ENCODE measurements at places on chromosomes 7 and 10.
A peak's percentile ranks its signal among the peaks of the same experiment; 100 is the strongest.

DNA sequence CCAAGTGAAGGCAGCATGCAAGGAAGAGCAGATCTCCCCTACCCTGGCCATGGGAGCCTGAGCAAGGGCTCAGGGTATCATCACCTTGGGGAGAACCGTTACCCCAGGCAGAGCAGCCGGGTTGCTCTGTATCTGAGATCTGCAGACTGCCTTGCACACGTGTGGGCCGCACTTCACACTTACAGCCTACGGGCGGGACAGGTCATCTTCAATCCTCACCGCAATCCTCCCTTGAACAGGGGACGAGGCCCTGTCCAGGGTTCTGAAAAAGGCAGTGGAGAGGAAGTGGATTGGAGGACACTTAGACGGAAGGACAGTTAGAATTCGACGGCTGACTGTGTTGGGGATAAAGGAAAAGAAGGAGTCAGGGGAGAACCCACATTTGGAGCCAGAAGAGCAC, 51.4 kb downstream of the NPS start:
- DNase-seq, result no peak

DNA sequence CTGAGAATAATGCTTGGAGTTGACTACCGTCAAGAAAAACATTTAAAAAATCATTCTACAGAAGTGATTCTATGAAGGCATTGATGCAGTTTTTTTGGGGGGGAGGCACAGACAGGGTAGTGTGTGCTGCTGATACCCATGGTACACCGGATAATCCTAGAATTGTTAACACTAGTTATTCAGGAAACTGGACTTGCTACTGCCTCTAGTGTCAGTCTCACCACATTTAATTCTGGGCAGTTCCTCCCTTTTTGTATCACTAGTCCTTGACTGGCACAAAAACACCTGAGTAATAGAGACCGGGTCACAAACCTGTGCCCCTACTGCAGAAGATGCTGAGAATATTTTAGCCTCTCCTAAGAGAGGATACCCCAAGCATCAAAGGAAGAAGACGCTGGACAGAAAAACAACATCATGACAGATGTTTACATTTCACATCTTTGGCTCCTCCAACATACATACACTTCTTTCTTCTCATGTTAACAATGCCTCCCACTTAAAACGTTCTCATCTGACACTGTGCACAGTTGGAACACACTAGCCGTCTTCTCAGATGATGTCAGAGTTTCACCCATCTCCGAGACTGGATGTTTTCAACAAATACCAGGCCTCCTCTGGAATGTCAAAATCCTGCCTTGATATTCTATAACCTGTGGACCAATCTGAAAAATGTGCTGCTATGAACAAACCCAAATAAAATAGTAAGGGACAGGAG, 13.1 kb upstream of the TCAF1 start:
- no peak for DNase-seq

- DNase-seq, result no peak
Measured at GRCh38 chr10:78081292-78081691, 47.6 kb downstream of the RPS24 start.

DNA sequence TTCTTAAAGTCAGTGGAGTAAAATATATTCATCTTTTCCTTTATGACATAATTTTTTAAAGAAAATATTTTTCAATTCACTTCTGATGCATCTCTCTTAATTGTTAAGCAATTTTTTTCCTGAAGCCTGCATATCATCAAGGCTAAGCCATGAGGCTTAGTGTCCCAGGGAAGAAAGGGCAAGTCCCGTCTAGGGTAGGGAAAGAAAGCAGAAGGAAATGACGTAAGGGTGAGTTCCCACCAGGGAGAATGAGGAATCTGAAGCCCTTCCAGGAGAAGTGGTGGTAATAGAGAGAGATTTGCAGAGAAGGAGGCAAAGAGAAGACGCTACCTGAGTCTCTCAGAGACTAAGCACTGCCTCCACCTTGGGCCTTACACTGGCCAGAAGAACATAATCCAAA, 96.8 kb upstream of the NFE2L3 start:
- DNase-seq, result no peak

GRCh38 chr7:27861747-27862146, 121.8 kb downstream of the TAX1BP1 start:
- no peak for DNase-seq

GRCh38 chr10:22690158-22690557, 24.2 kb downstream of the PIP4K2A start:
- no peak for DNase-seq

- DNase-seq, result no peak
Measured at GRCh38 chr7:45217358-45217757, 59.8 kb downstream of the RAMP3 start.

DNA sequence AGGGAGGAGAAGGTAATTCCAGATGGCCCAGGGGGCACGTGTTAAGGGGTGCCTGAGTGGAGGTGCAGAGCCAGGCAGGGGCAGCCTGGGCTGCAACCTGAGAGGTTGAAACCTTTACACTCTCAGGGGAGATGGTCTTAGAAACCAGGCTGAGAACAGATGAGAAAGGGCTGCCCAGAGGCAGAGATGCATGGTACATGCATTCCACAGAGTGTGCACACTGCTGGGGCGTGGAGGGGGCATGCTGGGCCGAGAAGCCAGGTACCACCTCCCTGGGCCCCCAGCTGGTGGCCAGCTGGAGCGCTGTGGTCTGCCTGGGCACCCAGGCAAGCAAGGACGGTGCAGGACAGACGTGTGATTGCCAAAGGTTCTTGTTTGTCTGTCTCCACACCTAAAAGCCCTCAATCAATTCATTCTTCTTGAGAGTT, 14.1 kb upstream of the CSGALNACT2 start:
- no peak for DNase-seq

DNA sequence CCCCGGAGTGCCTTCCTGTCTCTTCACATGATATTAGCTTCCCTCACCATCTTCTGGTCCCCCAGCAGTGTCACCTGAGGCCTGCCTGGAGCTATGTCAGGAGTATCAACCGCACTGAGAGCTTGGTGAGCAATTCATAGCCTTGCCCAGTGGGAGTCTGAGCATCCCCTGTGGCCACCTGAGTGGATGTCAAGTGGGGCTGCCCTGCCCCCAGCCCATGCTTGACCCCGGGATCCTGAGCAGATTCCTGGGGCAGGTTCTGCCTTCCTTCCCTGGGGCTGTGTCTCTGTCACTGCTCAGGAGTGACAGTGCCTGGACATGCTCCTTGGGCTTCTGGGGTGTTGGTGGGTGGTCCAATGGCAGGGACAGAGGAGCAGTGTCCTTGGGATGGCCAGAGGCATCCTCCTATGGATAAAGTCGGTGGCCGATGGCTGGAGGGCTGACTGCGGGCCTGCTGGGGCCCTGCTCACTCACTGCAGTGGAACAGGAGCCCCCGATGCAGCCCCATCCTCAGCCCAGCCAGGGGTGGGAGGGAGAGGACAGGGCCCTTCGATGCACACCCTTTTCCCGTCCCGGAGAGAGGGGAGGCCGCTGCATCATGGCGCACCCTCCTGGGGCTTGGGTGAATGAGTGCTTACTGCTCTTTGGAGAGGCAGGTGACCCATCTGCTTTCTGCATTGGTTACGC, 95.7 kb downstream of the BMS1 start:
- no peak for DNase-seq

GRCh38 chr10:29285624-29286051, 3.2 kb upstream of the LYZL1 start:
- DNase-seq, result no peak

DNA sequence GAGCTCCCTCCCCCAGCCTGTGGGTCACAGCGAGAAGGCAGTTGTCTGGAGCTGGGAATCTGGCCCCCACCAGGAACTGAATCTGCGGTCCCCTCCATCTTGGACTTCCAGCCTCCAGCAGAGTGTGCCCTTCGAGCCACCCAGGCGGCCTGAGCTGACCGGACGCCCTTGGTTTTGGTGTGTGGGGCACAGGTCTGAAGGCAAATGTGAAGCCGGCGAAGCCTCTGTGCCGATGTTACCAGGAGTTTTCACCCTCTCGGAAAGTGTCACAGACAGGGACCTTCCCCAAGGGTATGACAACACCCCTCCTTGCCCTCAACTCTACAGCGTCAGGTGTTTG, 109.1 kb downstream of the DNAJB6 start:
- DNase-seq, result no peak

DNA sequence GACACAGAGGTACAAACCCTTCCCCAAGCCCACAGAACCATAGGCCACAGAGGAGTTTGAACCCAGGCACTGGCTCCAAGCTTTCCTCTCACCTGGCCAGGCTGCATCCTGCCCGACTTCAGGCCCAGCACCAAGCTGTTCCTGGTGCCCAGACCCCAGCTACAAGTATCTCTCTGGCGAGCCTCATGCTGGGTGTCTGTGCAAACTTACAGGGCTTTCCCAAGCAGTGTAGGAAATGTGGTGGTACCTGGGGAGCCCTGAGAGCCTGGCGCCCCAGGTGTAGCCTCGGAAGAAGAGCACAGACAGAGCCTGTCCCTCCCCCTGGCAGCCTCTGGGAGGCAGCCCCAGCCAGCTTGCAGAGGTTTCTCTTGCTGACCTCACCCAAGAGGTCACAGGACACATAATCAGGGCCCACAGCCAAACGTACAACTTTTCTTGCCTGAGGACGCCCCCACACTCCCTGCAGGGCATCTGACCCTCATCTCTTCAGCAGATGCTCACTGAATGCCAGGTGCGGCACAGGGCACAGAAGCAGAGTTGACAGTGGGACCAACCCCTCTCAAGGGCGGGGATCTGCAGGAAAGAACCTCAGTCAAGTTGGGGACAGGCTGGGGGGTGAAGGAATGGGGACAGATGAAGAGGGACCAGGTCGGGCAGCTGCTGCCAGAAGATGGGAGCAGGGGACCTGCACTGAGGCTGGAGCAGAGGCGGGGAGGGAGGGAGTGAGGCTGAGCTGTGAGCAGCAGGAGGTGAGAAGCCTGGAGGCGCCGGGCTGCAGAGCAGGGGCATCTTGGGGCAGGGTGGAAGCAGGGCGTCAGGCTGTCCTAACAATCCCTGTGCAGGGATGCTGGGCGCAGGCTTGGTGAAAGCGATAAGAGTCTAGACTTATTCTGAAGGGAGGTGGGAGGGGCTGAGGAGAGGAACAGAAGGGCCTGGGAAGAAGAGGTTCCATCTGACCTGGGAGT, 16.3 kb upstream of the MYL7 start:
- DNase-seq, result no peak

- no peak for DNase-seq
Measured at GRCh38 chr10:60417901-60418300, 28.2 kb upstream of the ANK3 start.

DNA sequence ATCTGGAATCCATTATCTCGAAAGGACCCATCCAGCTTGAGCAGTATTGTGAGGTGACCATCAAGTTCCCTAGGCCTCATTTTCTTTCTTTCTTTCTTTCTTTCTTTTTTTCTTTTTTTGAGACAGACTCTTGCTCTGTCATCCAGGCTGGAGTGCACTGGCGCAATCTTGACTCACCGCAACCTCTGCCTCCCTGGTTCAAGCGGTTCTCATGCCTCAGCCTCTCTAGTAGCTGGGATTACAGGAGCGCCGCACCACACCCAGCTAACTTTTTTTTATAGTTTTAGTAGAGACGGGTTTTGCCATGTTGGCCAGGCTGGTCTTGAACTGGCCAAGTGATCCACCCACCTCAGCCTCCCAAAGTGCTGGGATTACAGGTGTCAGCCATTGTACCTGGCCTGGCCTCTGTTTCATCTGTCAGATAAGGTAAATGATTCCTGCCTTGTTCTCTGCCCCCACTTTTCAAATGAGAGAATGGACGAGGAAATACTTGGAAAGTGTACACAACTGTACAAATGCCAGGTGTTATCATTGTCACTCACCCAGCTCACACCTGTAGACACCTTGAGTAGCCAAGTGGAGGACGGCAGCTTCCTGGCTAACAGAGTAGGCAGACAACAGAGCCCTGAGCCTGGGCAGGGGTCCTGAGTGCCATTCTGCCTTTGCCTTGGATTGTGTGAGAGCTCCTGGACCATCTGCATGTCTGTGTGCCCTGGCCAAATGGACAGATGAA, 54.1 kb downstream of the HK1 start:
- no peak for DNase-seq

DNA sequence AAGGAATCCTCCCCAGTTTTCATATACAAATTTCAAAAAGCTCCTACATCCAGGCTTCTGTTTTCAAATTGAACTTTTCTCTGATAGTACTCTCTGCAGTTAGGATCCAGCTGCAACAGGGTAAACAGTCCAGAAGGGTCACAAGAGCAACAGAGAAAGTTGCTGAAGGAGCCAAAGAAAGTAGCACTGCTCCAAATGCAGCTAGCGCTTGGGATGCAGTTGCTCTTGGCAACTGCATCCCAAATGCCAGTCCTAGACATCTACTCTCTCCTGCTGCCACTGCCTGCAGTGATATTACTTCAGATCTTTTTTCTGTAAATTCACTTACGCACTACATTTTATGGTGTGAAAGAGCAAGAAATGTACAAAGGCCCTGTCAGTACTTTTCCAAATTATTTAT, 14.6 kb downstream of the GPR37 start:
- no peak for DNase-seq

DNA sequence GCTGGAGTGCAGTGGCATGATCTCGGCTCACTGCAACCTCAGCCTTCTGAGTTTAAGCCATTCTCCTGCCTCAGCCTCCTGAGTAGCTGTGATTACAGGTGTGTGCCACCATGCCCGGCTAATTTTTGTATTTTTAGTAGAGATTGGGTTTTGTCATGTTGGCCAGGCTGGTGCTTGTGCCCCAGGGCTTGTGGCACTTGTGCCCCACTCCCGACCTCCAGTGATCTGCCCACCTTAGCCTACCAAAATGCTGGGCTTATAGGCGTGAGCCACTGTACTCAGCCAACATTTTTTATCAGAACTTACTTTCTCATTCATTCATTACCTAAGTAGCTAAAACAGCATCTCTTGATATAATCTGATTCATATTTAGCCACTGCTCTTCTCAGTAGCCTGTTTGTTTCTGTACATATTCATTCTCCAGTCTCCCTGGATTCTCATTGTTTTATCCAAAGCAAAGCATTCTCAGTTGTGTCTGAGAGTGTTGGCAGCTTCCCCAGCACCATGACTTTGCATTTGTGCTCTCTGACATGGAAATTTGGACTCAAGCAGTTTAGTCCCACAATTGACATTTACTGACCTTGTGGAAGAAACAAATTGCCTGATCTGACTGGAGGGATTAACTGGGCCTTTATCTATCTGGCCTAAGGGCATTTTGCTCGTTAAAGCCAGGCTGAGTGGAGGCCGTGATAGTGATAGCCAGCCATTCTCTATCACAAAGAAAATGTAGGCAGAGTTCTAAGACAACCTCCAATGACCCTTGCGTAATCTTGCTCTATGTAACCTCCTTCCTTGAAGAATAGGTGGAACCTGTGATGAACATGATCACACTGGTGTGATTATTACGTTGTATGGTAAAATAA, 44.9 kb downstream of the AKR1B15 start:
- peak; percentile 75 for DNase-seq

GRCh38 chr7:130150587-130150986, 54.6 kb downstream of the TMEM209 start:
- DNase-seq, result no peak

DNA sequence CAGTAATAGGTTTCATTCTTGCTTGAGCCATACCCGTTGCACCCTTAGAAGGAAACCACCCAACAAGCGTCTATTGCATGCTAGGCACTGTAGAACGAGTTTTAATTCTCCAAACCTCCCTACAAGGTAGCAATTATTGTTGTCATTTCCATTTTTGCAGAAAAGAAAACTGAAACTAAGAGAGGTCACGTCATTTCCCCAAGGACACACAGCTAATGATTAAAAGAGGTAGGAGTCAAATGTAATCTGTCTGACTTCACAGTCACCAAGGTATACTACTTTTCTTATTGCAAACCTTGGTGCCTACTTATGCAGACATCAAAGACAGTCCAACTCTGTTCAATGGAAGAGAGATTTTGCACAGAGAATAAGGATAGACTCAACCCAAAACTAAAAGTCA, 49.1 kb upstream of the C1QL3 start:
- DNase-seq, result no peak

All from astrocyte of the cerebellum (primary cell).